ENCODE measurements at places on chromosomes 7 and 10. TPM values are rescaled to one million over a fixed set of nuclear protein-coding genes. Genes with fewer than 3 reads are reported as not detected.

DNA sequence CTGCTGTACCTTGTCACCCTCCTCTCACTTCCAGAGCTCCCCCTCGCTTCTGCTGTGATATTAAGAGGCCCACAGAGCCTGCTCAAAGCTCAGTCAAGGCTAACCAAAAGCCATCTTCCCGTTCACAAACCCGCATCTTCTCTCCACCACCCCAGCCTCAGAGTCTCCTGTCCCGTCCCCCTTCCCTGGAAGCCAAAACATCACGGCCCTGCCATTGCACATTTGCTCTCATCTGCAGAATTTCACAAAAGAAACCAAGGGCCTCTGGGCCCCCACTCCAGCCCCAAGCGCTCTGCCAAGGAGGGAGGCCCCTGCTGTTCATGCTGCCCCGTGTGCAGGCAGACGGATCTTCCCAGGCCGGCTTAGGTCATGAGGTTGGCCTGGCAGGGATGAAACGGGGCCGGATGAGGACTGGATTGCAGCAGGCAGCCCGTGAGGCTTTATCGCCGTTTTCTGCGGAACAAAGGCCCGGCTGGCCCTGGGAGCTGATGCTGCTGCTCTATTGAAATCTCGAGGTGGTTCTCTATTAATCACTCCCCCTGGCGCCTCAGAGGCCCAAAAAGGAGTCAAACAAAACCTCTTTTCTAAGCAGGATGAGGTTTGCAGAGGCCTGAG, 31.6 kb upstream of the FOXK1 start:
- DNase-seq = peak; percentile 94

DNA sequence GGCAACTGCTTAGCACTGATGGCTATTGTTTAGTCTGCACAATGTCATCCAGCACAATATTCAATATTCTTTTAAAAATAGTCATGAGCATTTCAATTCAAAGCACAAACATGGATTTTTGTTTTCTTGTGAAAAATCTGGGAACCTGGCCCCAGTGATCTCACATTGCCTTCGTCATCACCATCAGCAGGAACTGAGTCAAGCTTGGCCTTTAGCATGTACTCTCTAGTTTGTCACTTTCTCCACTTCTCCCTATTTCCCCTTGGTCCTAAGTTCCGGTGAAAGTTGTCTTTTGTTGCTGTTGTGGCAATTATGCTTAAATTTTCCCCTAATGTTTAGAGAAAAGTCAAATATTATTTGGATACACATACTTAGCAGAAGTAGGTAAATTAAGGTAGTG, 252.9 kb upstream of the SORCS1 start:
- DNase-seq = no peak

- DNase-seq = no peak
Measured at GRCh38 chr10:110852255-110852896, 19.4 kb upstream of the PDCD4 start.

RARRES2 gene
- total RNA-seq = 62.1 TPM

SDK1 gene
- 7.9 TPM for total RNA-seq

- peak; percentile 99 for DNase-seq
Measured at GRCh38 chr7:28685644-28686417, 272.3 kb downstream of the TRIL start.

DRGX gene
- 0.48 TPM for total RNA-seq

All from umbilical cord (tissue), 2 donors.